Activated CD4-positive, alpha-beta memory T cell treated with anti-CD3 and anti-CD28 coated beads, Interleukin-2, amount 10 ng/mL, durations not matched to agents 7 days and 5 days (primary cell): ENCODE measurements at places on chromosomes 5 and 9.

- H3K27ac ChIP-seq = no peak overlapping the region
- H3K36me3 ChIP-seq = no peaks in the 10 kb centered on the region
- DNase-seq = no peak
- H3K27me3 ChIP-seq = no peaks in the 10 kb centered on the region
- no peak overlapping the region for H3K4me3 ChIP-seq
These were observed 159.7 kb upstream of the RAPGEF1 start for GRCh38 chr9:131899296-131900228.

DNA sequence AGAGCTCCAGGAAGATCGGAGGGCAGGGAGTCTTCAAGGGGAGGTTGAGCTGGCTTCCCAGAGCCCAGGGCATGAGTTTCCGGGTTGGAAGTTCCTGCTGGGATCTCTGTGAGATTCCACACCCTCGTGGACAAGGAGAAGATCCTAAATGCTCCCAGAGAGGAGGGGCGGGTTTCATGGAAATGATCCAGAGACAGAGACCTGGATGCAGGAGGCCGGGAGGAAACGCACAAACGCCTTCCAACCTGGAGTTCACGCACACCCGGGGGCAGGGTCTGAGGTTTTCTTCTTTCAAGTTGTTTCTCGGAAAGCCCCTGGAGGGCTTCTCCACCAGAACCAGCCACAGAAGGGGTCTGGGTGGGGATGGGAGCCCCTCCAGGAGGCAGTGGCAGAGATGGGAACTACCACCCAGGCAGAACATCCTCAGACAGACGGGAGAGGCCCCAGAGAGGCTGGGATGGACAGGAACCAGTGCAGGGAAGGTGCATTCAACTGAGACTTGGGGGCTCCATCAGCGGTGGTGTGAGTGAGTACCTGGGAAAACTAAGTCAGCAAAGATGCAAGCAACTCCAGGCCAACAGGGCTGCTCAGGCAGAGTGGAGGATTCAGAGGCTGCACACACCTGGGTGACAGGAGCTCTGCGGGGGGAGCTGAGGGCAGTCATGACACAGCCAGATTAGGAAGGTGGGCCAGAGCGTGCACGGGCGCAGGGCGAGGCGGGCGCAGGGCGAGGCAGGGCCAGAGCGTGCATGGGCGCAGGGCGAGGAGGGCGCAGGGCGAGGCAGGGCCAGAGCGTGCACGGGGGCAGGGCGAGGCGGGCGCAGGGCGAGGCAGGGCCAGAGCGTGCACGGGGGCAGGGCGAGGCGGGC lies 52.1 kb upstream of the EXOC3 start:
- peaks cover 37% of the 10 kb centered on the region for H3K4me1 ChIP-seq
- peak; percentile 15 for DNase-seq
- no peak overlapping the region for H3K4me3 ChIP-seq
- H3K27me3 ChIP-seq = no peaks in the 10 kb centered on the region
- H3K27ac ChIP-seq = peak overlapping the region; percentile 70

DNA sequence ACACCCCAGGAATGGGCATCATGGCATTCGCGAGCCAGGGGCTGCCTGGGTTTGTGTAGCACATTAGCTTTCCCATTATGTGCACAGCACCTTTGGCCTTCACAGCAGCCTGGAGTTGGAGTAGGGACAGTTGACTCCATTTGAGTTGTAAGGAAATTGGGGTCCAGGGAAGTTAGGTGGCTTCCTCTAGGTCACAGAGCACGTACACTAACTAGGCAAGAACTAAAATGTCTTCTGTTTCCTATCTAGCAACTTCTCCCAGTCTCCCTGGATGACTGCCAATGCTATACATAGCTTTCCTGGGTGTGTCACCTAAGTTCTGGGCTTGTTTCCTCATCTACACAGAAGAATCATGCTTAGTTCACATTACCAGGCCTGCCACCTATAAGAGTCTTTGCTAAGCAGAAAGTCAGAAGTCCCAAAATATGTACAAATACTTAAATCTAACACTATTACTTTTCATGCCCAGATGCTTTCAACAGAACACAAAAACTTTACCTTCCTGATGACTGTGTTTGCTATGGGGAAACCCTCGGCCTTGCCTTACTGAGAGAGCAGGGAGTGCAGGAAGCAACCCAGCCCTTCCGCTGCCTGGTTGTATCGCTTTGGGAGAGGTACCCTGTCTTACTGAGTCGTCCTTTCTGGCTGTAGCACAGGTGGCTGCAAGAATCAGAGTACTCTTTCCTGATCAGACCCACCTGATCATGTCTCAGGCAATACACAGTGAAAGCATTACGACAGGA lies 12.0 kb downstream of the MACROH2A1 start:
- H3K27ac ChIP-seq = peak overlapping the region; percentile 2
- H3K4me3 ChIP-seq = no peak overlapping the region
- H3K27me3 ChIP-seq = no peaks in the 10 kb centered on the region

GRCh38 chr9:88775559-88775958 lies 215.7 kb upstream of the S1PR3 start:
- no peaks in the 10 kb centered on the region for H3K36me3 ChIP-seq
- no peak for DNase-seq

GRCh38 chr5:139393497-139394122 lies 1.3 kb downstream of the PROB1 start:
- peak overlapping the region; percentile 99 for H3K4me3 ChIP-seq
- H3K27ac ChIP-seq = peak overlapping the region; percentile 90
- peaks cover 27% of the 10 kb centered on the region for H3K36me3 ChIP-seq
- no peaks in the 10 kb centered on the region for H3K27me3 ChIP-seq
- peaks cover 63% of the 10 kb centered on the region for H3K4me1 ChIP-seq

DNA sequence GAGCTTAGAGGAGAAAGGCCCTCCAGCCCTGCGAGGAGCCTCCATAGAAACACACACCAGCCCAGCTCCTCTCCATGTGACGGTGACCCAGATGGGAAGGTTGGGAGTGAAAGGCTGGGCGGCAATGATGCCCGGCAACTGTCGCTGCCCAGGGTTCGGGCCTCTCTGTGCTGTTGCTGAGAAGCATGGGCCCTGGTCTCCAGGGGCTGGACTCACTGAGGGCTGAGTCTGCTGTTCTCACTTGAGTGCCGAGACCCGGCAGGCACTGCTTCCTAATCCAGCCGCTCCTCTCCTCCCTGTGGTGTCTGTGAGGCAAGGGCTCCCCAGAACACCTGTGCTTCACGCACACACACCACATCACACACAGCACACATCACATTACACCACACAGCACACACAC lies 493.6 kb downstream of the GADD45G start:
- H3K4me1 ChIP-seq = peaks cover 12% of the 10 kb centered on the region
- no peaks in the 10 kb centered on the region for H3K36me3 ChIP-seq
- DNase-seq = no peak
- no peak overlapping the region for H3K27ac ChIP-seq
- peaks cover 20% of the 10 kb centered on the region for H3K27me3 ChIP-seq

- DNase-seq = no peak
- peaks cover 26% of the 10 kb centered on the region for H3K27me3 ChIP-seq
- H3K27ac ChIP-seq = no peak overlapping the region
- H3K4me1 ChIP-seq = peaks cover 5% of the 10 kb centered on the region
- H3K4me3 ChIP-seq = no peak overlapping the region
These were observed 93.9 kb downstream of the LHFPL2 start for GRCh38 chr5:78554670-78555069.

DNA sequence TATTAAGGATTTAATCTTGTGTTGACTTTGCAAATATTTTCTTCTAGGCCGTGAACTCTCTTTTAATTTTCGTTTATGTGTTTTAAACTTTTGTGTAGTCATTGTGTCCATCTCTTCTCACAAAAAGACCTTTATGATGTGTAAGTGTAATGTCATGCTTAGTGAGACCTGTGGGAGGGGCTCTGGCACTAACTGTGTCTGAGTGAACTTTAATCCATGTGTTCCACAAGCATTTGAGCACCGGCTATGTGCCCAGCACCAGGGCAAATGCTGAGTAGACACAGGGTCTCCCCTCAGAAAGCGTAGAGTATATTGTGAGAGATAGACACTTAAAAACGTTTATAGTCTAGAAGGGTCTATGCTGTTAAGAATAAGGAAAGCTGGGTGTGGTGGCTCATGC lies 272.6 kb upstream of the TUT7 start:
- no peak overlapping the region for H3K4me3 ChIP-seq
- H3K27ac ChIP-seq = no peak overlapping the region
- no peaks in the 10 kb centered on the region for H3K36me3 ChIP-seq
- H3K27me3 ChIP-seq = no peaks in the 10 kb centered on the region
- no peaks in the 10 kb centered on the region for H3K4me1 ChIP-seq

- no peak overlapping the region for H3K27ac ChIP-seq
- DNase-seq = no peak
- H3K27me3 ChIP-seq = peaks cover 4% of the 10 kb centered on the region
- H3K4me3 ChIP-seq = no peak overlapping the region
- H3K4me1 ChIP-seq = no peaks in the 10 kb centered on the region
- no peaks in the 10 kb centered on the region for H3K36me3 ChIP-seq
These were observed 54.0 kb upstream of the HSPB3 start for GRCh38 chr5:54401515-54401914.

DNA sequence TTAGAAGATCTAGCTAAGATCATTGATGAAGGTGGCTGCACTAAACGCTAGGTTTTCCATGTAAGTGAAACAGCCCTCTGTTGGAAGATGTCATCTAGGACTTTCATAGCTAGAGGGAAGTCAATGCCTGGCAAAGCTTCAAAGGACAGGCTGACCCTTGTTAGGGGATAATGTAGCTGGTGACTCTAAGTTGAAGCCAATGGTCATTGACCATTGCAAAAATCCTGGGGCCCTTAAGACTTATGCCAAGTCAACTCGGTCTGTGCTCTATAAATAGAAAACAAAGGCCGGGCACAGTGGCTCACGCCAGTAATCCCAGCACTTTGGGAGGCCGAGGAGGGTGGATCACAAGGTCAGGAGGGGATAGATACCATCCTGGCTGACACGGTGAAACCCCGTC lies 26.6 kb upstream of the FIBCD1 start:
- DNase-seq = no peak
- no peak overlapping the region for H3K4me3 ChIP-seq
- no peaks in the 10 kb centered on the region for H3K27me3 ChIP-seq
- H3K27ac ChIP-seq = no peak overlapping the region

GRCh38 chr9:90640361-90640760 lies 2.3 kb downstream of the DIRAS2 start:
- peaks cover 1% of the 10 kb centered on the region for H3K4me1 ChIP-seq
- H3K27ac ChIP-seq = no peak overlapping the region
- H3K4me3 ChIP-seq = no peak overlapping the region
- H3K36me3 ChIP-seq = no peaks in the 10 kb centered on the region

DNA sequence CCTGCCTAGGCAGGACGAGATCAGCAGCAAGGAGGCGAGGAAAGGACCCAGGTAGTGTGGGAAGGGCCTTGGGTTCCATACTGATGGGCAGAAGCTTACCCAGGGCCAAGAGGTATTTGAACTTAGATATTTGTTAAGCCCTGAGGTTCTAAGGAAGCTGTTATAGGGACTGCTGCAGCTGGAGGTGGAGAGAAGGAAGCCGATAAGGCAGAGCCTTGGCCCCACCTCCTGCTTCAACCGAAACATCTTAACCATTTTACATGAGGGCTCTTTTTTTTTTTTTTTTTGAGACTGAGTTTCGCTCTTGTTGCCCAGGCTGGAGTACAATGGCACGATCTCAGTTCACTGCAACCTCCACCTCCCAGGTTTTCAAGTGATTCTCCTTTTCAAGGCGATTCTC lies 8.6 kb upstream of the AQP3 start:
- DNase-seq = no peak
- H3K36me3 ChIP-seq = peaks cover 1% of the 10 kb centered on the region
- peaks cover 64% of the 10 kb centered on the region for H3K4me1 ChIP-seq
- H3K27ac ChIP-seq = peak overlapping the region; percentile 58

- no peaks in the 10 kb centered on the region for H3K36me3 ChIP-seq
- H3K4me1 ChIP-seq = no peaks in the 10 kb centered on the region
- no peak overlapping the region for H3K27ac ChIP-seq
- DNase-seq = no peak
- no peak overlapping the region for H3K4me3 ChIP-seq
These were observed 326.9 kb downstream of the ARHGEF28 start for GRCh38 chr5:73952872-73953271.

DNA sequence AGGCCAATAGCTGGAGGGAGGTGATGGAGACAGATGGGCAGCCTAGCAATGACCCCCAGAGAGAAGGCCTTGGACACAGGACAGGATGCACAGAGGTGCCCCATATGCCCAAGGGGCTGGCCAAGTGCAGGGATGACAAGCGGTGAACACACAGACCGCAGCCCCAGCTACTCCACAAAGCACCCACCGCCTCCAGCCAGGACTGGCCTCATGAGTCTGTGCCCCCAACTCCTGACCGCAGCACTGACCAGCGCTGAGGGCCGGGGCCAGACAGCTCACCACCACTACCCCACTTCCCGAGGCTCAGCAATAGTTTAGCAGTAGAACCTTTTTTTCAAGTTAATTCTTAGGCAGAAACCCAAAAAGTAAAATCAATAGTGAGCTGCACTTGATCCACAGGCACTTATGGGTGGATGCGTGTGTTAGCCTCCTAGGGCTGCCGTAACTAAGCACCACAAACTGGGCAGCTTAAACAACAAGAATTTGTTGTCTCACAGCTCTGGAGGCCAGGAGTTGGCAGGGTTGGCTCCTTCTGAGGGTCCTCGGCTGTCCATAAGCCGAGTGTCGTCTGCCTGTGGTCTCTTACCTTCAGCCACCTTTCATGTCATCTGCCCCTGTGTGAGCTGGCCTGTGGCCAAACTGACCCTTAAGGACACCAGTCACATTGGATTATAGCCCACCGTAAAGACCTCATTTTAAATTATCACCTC lies 14.1 kb downstream of the ROR2 start:
- peaks cover 3% of the 10 kb centered on the region for H3K27me3 ChIP-seq
- peaks cover 5% of the 10 kb centered on the region for H3K36me3 ChIP-seq
- H3K4me1 ChIP-seq = peaks cover 9% of the 10 kb centered on the region
- H3K4me3 ChIP-seq = no peak overlapping the region

GRCh38 chr9:37953206-37953774 lies 49.4 kb upstream of the SLC25A51 start:
- H3K27me3 ChIP-seq = no peaks in the 10 kb centered on the region
- no peak for DNase-seq
- no peak overlapping the region for H3K4me3 ChIP-seq
- H3K36me3 ChIP-seq = no peaks in the 10 kb centered on the region

DNA sequence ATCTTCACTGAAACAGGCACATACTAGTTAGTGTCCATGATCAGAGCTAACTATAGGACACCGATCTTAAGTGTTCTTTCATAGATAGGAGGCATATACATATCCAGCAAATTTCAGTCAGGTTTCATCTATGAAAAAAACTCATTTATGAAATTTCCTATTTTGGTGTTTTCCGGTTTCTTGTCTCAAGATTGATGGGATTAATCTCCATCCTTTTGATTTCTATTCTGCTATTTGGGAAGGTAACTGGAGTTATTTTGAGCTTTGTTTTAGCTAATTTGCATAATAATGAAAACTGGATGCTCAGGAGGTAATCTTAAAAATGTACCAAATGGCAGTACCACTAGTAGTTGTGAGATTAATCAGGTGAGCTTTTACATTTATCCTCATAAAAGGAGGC lies 62.1 kb downstream of the BASP1 start:
- no peaks in the 10 kb centered on the region for H3K27me3 ChIP-seq
- no peak overlapping the region for H3K27ac ChIP-seq
- H3K36me3 ChIP-seq = no peaks in the 10 kb centered on the region
- DNase-seq = no peak

GRCh38 chr5:125215593-125215992 lies 469.2 kb upstream of the ZNF608 start:
- H3K27me3 ChIP-seq = no peaks in the 10 kb centered on the region
- H3K27ac ChIP-seq = no peak overlapping the region
- no peaks in the 10 kb centered on the region for H3K4me1 ChIP-seq
- DNase-seq = no peak

GRCh38 chr5:142849880-142850279 lies 79.7 kb downstream of the ARHGAP26 start:
- no peaks in the 10 kb centered on the region for H3K27me3 ChIP-seq
- peaks cover 17% of the 10 kb centered on the region for H3K4me1 ChIP-seq
